Panc1 (cell line): ENCODE measurements at places on chromosomes 4 and X.

- peak; percentile 27 for DNase-seq
- H3K27me3 ChIP-seq, result no peaks in the 10 kb centered on the region
- no peak overlapping the region for H3K27ac ChIP-seq
- no peaks in the 10 kb centered on the region for H3K36me3 ChIP-seq
- H3K4me3 ChIP-seq, result no peak overlapping the region
- no peaks in the 10 kb centered on the region for H3K4me1 ChIP-seq
Observed at GRCh38 chr4:105520819-105521790, 31.3 kb upstream of the ARHGEF38 start.

DNA sequence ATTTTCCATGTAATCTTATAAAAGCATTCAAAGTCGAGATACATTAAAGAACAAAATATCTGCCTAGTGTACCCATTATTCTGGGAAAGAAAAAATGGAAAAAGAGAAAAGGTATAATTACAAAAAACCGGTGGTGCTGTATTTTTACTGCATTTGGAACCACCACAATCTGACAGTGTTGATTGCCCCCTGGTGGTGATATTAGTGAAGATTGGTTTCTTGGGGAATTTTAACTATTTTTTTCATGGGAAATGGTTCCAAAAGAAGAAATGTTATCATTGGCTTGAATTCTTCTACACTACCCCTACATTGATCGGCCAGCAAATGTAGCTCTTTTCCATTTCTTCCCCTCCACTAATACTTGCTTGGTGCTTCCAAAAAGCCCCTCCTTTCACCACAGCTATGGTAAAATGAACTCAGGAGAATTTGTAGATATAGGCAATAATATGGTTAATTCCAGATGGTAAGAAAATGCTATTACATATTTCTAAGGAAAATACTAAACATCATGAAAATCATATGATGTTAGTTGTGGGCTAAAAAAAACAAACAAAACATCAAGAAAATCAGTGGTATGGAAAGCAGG, 50.0 kb downstream of the COX18 start:
- H3K4me1 ChIP-seq, result no peaks in the 10 kb centered on the region
- H3K27ac ChIP-seq, result no peak overlapping the region

DNA sequence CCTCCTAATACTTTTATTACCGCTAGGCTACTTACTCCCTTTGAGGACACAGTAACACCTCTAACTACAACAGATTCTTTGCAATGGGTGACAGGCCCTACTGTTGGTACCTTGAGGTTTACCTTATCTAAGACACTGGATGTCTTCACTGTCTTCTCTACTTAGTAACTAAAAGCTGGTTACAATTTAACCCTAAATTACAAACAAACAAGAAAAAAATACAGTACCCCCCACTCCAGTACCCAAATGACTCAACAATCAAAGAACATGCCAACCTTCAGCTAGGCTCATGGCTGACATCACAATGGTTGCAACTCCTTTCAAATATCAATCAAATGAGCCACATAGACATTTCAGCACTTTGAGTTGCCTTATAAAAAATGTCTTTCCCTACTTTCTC, 198.0 kb downstream of the GUCY2F start:
- H3K27me3 ChIP-seq, result no peaks in the 10 kb centered on the region
- no peaks in the 10 kb centered on the region for H3K4me1 ChIP-seq
- no peak for DNase-seq
- H3K27ac ChIP-seq, result no peak overlapping the region
- no peak overlapping the region for H3K4me3 ChIP-seq

DNA sequence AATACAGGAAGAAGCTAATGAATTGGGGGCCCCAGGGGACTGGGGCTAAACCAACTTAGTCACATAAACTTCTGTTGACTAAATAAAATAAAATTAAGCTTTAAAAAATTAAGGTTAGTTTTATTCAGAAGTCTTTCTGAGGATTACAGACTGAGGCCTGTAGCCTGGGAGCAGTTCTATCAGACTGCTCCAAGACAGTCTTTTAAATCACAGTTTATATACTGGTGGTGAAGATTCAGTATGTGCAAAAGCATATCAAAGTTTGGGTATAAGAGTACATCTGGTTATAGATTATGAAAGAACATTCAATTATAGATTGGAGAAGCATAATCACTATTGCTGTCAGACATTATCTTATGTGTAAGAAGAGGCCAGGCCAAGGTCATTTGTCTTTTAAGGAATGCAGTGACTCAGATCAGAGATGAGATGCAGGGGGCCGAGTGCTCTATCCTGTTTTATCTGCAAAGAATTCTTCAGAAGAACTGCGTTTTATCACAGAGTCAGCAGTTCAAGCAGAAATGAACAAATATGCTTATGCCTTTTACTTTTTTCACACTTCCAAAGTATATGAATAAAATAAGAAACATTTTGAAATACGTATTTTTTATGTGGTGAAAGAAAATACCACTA, 109.4 kb downstream of the PDHA2 start:
- no peak overlapping the region for H3K4me3 ChIP-seq
- H3K36me3 ChIP-seq, result no peaks in the 10 kb centered on the region
- DNase-seq, result no peak
- no peak overlapping the region for H3K27ac ChIP-seq
- no peaks in the 10 kb centered on the region for H3K4me1 ChIP-seq
- H3K27me3 ChIP-seq, result no peaks in the 10 kb centered on the region

DNA sequence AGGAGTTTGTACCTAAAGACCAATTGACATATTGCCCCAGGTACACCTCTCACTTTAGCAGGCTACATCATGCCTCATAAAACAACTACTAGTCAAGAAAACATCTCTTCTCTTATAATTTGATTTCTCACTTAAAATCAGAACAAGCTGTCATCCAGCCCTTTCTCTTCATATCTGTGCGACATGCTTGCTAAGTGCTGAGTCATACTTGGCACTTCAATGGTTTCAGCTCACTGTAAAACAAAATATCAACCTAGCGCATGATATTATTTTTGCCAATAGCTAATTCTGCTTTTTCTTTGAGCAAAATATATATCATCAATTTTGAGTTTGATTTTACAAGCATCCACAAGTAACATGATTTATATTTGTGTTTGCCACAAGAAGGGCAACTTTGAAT, 27.9 kb upstream of the FUNDC1 start:
- no peak overlapping the region for H3K4me3 ChIP-seq
- no peak for DNase-seq
- no peaks in the 10 kb centered on the region for H3K27me3 ChIP-seq
- no peaks in the 10 kb centered on the region for H3K36me3 ChIP-seq
- no peaks in the 10 kb centered on the region for H3K4me1 ChIP-seq

DNA sequence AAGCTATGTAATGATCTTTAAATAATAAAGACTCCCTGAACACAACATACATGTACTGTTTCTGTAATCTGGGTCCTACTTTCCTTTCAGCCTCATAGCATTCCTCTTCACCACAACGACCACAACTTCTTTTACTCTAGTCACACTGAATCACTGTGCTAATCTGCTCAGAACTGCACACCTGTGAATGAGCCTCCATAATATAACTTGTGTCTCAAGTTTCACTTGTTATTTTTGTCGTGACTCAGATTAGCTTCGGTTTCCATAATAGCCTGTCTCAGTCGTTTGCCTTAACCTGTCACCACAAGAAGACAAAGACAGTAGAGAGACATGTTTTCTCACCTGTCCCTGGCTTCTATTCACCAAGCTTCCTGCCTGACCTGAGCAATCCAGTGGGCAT, 61.8 kb downstream of the MAGED1 start:
- no peaks in the 10 kb centered on the region for H3K36me3 ChIP-seq
- no peaks in the 10 kb centered on the region for H3K27me3 ChIP-seq
- no peak overlapping the region for H3K4me3 ChIP-seq
- H3K4me1 ChIP-seq, result no peaks in the 10 kb centered on the region
- H3K27ac ChIP-seq, result no peak overlapping the region

DNA sequence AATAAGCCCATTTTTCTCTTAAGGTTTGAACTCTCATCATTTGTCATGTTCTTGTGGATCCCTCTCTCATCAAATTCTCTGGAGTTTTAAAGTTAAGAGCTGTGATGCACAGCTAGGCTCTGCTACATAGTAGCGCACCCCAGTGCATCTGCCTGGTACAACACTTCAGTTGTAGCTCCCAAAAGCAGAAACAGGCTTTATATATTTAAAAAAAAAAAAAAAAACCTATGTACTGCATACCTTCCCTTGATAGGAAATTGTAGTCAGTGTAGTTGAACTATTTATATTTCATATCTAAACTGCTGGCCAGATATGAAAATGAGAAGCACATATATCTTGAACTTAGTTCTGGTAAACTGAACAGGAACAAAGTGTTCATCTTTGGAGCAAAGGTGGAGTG, 131.4 kb downstream of the KLHL13 start:
- no peaks in the 10 kb centered on the region for H3K36me3 ChIP-seq
- H3K4me3 ChIP-seq, result no peak overlapping the region
- no peaks in the 10 kb centered on the region for H3K27me3 ChIP-seq
- no peak overlapping the region for H3K27ac ChIP-seq
- no peak for DNase-seq
- no peaks in the 10 kb centered on the region for H3K4me1 ChIP-seq

DNA sequence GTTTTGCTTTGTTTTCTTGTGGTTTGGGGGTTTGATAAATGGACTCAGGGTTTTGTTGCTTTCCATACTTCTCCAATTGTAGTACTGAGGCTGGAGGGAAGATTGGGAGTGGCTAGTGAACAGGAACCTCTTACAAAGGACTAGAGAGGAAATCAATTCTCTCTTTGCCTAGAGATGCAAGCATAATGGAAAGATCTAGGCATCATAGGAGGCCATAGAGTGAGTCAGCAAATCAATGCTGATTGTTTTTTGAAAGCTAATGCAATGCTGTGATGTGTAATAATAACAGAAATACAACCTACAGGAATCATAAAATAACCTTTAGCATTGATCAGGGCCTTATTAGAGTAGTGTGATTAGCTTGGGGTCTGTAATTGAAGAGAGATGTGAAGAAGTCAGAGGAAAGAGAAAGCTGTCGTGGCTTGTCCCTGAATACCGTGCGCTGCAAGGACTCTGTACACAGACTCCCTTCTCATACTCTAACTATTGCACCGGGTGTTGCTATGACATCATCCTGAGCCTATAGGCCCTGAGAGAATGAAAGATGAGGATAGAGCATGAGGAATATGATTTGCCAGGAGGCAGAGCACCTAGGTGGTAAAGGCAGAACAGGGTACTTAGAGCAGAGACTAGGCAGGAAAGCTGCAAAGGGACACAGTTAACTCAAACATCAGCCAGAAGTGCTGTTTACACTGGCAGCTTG, 29.3 kb upstream of the GPR101 start:
- H3K36me3 ChIP-seq, result no peaks in the 10 kb centered on the region
- no peak overlapping the region for H3K27ac ChIP-seq
- no peak for DNase-seq
- no peaks in the 10 kb centered on the region for H3K27me3 ChIP-seq
- H3K4me1 ChIP-seq, result no peaks in the 10 kb centered on the region

DNA sequence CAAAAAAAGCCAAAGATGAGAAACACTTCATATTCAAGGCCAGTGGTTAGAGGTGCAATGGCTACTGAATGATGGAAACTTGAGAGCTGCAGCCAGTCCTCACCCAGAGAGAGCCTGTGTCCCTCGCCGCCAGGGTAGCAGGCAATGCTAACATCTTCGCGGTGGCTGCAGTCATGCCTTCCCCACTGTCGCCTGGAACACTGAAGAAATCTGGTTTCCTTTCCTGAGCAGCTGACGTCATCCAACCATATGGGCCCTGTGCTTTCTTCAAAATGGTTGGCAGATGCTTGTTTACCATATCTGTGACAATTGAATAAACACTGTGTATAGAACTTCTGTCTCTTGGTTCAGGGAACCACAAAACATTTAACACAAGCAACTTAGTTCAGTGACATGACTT, 39.7 kb downstream of the PRSS12 start:
- no peaks in the 10 kb centered on the region for H3K4me1 ChIP-seq
- DNase-seq, result no peak
- H3K27ac ChIP-seq, result no peak overlapping the region
- H3K4me3 ChIP-seq, result no peak overlapping the region

DNA sequence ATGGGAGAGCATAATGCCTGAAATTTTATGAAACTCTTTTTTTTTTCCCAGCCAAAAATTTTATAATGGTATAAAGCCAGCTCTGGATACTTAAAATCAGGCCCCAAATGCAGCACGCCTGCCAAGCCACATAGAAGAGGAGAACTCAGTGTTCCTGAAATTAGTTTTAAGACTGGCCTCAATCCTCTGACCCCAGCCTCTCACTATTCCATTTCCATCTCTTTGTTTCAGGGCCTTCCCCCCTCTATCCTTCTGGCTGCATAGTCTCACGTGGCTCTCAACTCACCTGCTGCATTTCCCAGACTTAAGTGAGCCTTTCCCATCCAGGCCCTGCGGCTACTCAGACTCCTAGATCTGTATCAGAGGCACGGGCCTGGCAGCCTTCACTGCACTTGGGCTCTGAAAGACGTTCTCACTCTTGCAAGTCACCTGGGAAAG, 5.2 kb upstream of the CBR4 start:
- H3K27ac ChIP-seq, result no peak overlapping the region
- H3K27me3 ChIP-seq, result no peaks in the 10 kb centered on the region
- H3K4me3 ChIP-seq, result no peak overlapping the region
- no peak for DNase-seq
- H3K4me1 ChIP-seq, result peaks cover 3% of the 10 kb centered on the region; the same call in 1 of the 2 replicates

DNA sequence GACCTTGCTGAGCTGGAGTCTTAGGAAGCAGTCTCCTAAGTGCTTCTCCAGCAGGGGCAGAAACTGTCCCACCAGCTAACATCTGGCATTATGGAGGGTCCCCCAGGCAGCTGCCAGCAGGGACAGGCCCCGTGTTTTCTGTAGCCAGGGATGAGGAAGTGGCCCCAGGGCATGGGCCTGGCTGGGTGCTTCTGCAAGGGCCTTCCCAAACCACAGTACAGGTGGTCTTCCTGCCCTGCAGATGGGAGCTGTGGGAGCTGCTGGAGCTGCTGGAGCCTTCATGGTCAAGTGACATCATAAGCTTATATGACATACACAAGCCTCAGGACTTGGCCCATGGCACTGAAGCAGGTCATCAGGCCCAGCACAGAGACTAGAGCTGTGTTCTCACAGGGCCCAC, 5.0 kb upstream of the MSANTD1 start:
- no peaks in the 10 kb centered on the region for H3K4me1 ChIP-seq
- H3K27ac ChIP-seq, result no peak overlapping the region
- no peak for DNase-seq
- no peak overlapping the region for H3K4me3 ChIP-seq
- H3K36me3 ChIP-seq, result no peaks in the 10 kb centered on the region
- no peaks in the 10 kb centered on the region for H3K27me3 ChIP-seq

DNA sequence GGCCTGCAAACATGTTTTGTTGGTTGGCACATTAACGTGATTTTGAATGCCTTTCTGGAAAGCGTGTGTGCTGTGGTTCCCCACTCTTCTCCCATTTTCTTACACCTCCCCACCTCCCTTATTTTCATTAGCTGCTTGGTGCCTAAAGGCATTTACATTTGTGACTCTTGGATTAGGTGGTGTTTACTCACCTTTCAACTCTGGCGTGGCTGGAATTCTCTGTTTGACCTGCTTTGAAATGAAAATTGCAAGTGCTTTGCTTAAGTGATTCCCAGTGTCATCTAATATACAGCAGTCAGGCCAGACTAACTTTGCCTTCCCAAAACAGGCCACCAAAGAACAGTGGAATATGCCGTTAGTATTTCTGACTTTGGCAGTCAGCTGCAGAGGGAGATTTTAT, 80.5 kb downstream of the NHSL2 start:
- no peaks in the 10 kb centered on the region for H3K36me3 ChIP-seq
- no peaks in the 10 kb centered on the region for H3K4me1 ChIP-seq
- no peak for DNase-seq
- no peaks in the 10 kb centered on the region for H3K27me3 ChIP-seq
- no peak overlapping the region for H3K4me3 ChIP-seq

GRCh38 chr4:177225605-177226004, 84.1 kb upstream of the NEIL3 start:
- H3K36me3 ChIP-seq, result no peaks in the 10 kb centered on the region
- H3K4me3 ChIP-seq, result no peak overlapping the region
- H3K4me1 ChIP-seq, result no peaks in the 10 kb centered on the region
- no peak for DNase-seq
- H3K27me3 ChIP-seq, result no peaks in the 10 kb centered on the region
